ENCODE measurements at places on chromosomes 5 and 9.
A peak's percentile ranks its signal among the peaks of the same experiment; 100 is the strongest.

GRCh38 chr5:138639326-138639725, 64.1 kb upstream of the HSPA9 start:
- no peak for DNase-seq

- no peak for DNase-seq
These were observed 67.2 kb upstream of the IFNE start for GRCh38 chr9:21549251-21549765.

GRCh38 chr9:6757132-6757455, 679 bp upstream of the KDM4C start:
- DNase-seq = peak; percentile 76

GRCh38 chr5:76223696-76224095, 140.5 kb downstream of the SV2C start:
- DNase-seq = no peak

DNA sequence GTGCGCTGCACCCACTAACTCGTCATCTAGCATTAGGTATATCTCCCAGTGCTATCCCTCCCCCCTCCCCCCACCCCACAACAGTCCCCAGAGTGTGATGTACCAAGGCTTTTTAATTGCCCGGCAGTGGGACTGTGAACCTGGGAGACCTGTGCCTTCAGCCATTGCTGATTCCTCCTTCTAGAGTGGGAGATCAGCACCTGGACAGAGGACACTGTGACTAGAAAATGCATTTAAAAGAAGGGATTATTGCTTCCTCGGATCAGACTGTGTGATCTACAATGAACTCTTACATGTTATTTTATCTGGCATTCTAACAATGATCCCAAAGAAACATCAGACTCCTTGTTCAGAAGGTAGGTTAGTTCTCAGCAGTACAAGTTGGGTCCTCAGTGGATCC, 25.9 kb downstream of the CTSL start:
- DNase-seq = no peak

- no peak for DNase-seq
These were observed 8.6 kb downstream of the SLC2A8 start for GRCh38 chr9:127405344-127406125.

All from CD4-positive, alpha-beta T cell treated with Interleukin-4 for 4 hours (primary cell).